Amniotic stem cell (primary cell): ENCODE measurements at places on chromosomes 4 and X.
A peak's percentile ranks its signal among the peaks of the same experiment; 100 is the strongest.

DNA sequence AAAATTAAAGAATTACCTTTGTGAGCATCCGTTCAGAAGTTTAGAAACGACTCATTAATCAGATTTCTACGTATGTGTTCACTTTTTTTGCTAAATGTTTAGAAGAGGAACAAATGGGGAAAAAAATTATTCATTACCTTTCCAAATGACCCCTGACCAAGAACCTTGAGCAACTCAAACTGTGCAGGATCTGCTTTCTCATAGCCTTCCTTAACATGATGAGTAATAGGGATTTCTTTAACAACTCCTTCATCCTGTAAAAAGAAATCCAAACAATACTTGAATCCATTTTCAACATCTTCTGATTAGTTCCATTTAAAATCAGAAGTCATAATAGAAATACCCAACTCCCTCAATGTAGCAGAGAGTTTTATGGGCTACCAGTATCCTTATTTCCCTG, 32.1 kb downstream of the RPS6KA6 start:
- peak; percentile 6 for DNase-seq

- DNase-seq = no peak
These were observed 3.3 kb downstream of the NLGN4X start for GRCh38 chrX:6225288-6225910.

- DNase-seq = no peak
These were observed 26.9 kb downstream of the PCGF3 start for GRCh38 chr4:732486-732885.

DNA sequence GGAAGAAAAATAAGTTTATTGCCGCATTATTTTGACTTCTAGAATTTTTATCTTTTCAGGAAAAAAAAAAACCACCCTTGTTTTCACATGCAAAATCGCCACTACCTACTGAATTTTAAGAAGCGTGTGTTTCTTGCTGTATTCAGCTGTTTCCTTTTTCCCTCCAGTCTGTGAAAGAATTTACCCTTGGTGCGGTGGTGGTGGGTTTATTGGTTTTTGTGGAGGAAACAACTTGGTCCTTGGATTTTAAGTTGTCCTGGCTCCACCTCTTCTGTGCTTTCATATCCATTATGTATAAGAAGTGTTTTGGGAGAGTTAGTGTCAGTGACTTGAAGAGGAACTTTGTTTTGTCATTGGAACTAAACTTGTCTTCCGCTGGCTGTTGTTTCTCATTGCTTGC, 8.1 kb downstream of the RAPGEF2 start:
- no peak for DNase-seq

GRCh38 chr4:181509073-181509472, 734.1 kb upstream of the TENM3 start:
- DNase-seq = no peak

- no peak for DNase-seq
These were observed 4.6 kb downstream of the EDA2R start for GRCh38 chrX:66634272-66634671.

DNA sequence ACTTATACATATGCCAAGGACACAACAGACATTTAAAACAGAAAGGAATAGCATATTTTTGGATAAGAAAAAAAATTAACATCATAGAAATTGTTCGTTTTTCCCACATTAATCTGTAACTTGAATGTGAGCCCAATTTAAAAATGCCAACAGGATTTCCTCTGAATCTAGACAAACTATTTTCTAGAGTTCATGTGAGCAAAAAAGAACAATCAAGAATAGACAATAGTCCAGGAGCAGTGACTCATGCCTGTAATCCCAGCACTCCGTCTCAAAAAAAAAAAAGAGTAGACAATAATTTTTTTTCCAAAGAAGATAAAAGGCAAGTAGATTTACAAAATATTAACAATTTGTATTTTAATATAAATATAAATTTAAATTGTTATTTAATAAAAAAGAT, 73.7 kb upstream of the DUSP21 start:
- DNase-seq = no peak

DNA sequence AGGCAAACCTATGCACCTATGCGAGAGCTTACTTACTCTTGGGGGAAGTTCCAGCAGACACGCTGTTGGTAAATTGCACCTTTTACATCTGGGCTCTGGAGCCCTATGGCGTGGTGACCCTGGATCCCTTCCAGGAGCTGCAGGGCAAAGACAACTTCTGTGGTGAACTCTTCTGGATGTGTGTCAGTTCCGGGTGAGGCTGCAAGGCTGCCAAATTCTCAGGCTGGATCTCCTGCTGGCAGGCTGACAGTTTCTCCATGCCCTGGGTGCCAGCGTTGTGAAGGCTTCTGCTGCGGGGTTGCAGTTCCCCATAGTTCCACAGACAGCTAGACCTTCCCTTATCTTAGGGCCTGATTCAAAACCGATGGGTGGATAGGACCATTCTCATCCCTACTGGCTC, 37.9 kb downstream of the RAP2C start:
- no peak for DNase-seq

GRCh38 chrX:17923546-17923945, 62.4 kb upstream of the RAI2 start:
- DNase-seq = no peak

DNA sequence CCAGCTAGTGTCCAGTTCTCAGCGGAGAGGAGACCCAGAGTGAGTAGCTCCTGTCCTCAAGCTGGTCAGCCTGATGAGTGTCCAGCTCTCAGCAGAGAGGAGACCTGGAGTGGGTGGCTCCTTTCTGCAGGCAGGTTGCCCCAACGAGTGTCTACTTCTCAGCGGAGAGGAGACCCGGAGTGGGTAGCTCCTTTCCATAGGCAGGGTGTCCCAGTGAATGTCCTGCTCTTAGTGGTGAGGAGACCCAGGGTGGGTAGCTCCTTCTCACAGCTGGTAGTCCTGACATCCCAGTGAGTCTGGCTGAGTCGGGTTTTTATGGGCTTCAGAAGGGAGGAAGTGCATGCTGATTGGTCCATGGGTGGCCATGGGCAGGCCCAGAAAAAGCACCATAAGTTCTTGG, 55.7 kb upstream of the NUDT6 start:
- no peak for DNase-seq

- no peak for DNase-seq
These were observed 34.2 kb downstream of the FAM193A start for GRCh38 chr4:2570551-2571222.

DNA sequence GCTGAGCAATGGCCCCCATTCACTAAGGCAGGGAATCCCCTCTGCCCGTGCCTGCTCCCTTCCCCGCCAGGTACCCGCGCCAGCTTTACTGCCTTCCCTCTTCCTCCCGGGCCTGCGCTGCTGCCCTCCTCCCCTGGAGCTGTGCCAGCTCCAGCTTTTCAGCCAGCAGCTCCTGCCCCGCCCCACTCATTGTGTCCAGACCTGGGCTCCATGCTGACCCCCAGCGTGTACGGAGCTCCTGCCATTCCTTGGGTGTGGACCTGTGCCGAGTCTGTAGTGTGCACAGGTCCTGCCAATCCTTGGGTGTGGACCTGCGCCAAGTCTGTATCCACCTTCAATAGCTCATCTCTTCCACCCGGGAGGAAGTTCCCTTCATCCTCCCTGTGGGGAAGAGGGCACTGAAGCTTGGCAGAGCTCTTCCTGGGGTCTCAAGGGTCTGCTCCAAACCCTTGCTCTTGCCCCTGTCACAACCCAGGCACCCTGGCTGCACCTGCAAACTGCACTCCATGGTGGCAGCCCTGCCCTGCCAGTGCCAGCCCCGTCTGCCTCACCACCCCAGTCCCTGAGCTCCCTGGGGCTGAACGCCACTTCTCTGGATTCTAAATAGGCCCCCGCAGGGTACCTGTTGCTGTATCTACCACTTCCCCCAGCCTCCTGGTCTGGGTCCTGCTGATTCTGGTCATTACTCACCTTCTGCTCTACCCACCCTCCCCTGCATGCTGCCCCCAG, 63.9 kb downstream of the TRMT44 start:
- no peak for DNase-seq

DNA sequence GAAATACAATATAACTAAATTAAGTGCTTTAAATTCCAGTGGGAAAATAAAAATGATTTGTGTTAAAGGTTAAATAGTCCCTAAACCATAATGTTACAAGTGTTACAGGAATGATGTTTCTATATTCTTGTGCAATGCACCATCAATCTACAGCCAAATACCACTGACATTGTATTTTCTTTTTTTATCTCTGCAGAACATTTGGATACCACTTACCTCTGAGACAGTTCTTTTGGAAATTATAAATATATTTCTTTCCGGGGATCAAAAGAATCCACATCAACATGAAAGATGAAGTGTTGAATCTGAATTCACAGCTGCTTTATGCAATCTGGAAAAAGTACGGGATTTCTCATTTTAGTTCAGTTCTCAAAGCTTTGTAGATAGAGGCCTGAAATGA, 518.3 kb upstream of the AGA start:
- no peak for DNase-seq

DNA sequence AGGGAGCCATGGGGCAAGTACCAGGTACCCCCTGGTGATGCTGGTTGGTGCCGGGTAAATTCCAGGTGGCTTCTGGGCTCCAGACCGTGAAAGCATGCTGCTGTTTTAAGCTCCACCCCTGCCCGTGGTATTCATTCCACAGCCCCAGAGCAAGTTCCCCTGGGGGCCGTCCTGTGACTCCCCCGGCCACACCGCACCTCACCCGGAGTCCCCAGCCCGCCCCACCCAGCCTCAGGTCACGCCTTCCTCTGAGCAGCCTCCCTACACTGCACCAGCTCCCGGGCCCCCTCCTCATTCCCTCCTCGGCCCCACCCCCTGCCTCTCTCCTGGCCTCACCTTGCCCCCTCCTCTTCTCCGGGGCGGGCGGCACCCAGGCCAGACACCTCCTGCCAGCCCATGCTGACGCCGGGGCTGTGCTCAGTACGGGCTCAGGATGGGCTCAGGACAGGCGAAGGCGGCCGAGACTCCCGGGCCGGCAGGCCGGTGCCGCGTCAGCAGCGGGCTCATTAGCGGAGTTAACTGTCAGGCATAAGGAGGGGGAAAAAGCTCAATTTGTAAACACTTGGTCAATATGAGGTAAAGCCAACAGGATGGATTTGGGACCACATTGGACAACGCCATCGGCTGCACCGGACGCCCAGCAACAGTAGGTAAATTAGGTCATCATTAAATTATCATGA, 127.4 kb downstream of the FAM53A start:
- no peak for DNase-seq

GRCh38 chr4:146283758-146284651, 69.7 kb downstream of the REELD1 start:
- no peak for DNase-seq

- DNase-seq = no peak
These were observed 512.0 kb upstream of the NR3C2 start for GRCh38 chr4:148954011-148954749.

- DNase-seq = no peak
These were observed 115.4 kb upstream of the RPS6KA3 start for GRCh38 chrX:20382082-20382481.

DNA sequence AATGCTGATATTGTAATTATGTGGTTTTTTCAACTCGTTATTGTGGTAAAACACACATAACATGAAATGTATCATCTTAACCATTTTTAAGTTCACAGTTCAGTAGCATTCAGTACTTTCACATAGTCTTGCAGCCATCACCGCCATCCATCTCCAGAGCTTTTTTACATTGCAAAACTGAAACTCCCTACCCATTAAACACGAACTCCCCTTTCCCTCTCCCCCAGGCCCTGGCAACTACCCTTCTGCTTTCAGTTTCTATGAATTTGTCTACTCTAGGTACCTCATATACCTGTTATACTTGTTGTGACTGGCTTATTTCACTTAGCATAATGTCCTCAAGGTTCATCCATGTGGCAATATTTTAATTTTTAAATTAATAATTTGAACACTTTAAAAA, 380.6 kb downstream of the MAPK10 start:
- DNase-seq = no peak

DNA sequence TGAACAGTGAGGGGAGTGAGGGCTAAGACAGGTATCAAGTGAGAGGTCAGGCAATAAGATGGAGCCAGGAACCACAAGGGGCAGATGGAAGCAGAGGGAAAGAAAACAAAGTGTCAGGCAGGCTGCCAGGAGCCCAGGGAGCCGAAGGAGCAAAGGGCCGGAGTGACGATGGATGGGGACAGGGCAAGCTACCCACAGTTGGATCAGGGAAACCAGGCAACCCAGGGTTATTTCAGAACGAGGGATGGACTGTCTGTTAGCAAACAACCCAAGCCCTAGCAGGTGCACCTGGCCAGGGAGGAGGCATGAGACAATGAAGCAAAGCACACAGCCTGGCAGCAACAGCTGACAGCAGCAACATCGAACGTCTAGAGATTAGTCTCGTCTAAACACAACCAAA, 39.2 kb downstream of the SEL1L3 start:
- DNase-seq = no peak

DNA sequence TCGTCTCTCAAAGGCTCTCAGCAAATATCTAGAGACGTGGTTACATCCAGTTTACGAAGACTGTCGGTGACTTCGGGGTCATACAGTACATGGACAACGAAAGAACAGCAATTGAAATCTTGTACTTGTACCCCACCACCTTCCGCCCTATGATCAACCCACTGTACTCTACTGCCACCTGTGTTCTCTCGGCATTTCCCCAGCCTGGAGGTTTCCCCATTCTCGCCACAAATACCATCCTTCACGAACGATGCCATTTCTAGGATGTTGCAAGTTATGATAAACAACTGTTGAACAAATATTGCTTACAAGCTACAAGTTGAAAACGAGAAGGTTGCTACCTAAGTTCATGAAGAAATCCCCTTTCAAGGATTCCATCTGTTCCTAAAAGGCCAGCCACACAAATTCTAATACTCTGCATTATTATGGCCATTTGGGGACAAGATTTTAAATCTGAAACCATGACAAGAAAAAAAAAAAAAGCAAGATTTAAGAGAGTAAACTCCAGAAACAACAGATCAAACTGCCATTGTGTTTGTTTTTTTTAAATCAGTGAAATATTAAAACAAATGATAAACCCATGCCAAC, 1.6 kb downstream of the APBB2 start:
- DNase-seq = peak; percentile 25

DNA sequence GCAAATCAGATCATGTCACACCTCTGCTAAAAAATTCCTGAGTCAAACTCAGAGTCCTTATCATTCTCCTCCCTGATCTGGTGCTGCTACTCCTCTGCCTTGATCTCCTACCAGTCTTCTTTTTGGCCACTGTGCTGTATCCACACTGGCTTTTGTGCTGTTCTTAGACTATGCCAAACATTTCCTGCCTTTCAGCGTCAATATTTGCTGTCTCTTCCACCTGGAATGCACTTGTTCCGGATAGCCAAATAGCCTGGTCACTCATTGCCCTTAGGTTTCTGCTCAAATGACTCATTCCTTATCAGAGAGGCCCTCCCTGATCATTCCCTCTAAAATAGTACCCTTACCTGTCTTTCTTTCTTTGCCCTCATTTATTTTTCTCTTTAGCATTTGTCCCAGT, 24.4 kb upstream of the RP2 start:
- no peak for DNase-seq

DNA sequence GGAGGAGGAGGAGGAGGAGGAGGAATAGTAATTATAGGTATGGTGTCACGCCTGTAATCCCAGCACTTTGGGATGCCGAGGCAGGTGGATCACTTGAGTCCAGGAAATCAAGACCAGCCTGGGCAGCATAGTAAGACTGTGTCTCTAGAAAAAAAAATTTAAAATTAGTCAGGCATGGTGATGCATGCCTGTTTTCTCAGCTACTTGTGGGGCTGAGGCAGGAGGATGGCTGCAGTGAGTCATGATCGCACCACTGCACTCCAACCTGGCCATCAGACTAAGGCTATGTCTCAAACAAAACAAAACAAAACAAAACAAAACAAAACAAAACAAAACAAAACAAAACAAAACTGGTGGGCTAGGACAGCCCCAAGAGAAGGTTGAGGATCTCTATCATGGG, 3.0 kb downstream of the STARD8 start:
- DNase-seq = no peak

GRCh38 chrX:24268786-24269185, 45.1 kb downstream of the SUPT20HL2 start:
- DNase-seq = no peak
